ENCODE measurements at places on chromosomes 4 and X.

GRCh38 chr4:77193511-77194102 lies 36.6 kb downstream of the CCNG2 start:
- peak; percentile 18 for DNase-seq

DNA sequence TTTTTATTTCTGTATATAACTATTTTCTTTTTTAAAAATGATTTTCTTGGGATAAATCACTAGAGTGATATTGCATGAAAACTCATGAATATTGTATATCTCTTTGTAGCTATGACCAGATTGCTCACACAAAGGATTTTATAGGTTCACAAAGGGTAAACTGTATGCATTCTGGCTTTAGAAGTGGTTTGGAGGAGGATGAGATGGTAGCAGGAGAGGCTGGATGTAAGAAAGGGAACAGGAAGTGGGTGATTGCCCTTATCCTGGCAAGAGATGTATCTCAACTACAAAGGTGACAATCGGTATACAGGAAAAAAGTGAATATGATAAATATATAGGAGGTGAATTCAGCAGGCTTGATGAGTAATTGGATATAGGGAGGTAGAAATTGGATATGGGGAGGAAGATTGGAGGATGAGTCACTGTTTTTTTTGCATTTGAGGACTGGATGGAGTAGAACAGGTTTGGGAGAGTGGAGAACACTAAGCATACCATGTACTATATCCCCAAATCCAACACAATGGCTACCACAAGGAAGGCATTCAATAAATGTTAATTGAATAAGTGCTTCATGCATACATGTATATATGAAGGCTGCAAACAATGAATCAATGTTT lies 9.9 kb downstream of the FGG start:
- DNase-seq: no peak

- DNase-seq: no peak
Observed at GRCh38 chrX:68462197-68462596, 28.9 kb upstream of the OPHN1 start.

DNA sequence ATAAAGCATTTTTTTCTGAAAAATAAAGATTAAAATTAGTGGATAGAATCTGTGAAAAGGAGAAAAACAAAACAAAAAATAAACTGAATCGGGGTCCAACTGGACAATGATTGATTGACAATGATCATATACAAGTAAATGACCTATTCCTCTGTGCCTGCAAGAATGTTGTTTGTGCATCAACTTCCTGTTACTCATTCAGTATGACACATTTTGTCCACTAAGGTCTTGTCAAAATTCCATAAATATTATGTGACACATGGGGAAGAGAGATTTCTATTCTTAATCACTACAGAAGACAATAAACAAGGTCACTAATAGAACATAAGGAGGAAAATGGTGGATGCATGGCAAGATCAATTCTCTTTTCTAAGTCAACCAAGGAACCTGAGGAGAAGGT lies 54.9 kb downstream of the F8 start:
- DNase-seq: no peak

DNA sequence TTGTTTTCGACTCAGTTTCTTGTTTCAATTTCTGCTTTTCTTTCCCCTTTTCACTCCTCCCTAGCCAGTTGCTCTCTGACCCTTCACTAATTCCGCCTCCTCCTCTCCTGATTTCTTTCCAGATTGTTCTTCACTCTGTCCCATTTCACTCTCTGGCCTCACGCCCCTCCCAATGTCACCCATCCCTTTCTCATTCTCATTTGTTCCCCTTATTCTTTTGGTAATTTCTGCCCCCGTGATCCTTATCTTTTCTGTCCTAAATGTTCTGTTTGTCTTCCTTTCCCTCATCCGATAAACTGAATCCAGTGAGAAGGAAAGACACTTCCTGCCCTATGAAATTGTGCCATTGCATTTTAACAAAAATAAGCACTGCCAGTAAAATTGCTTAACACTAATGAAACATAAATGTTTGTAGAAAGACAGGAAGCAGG lies 94.5 kb upstream of the RASGEF1B start:
- DNase-seq: no peak

DNA sequence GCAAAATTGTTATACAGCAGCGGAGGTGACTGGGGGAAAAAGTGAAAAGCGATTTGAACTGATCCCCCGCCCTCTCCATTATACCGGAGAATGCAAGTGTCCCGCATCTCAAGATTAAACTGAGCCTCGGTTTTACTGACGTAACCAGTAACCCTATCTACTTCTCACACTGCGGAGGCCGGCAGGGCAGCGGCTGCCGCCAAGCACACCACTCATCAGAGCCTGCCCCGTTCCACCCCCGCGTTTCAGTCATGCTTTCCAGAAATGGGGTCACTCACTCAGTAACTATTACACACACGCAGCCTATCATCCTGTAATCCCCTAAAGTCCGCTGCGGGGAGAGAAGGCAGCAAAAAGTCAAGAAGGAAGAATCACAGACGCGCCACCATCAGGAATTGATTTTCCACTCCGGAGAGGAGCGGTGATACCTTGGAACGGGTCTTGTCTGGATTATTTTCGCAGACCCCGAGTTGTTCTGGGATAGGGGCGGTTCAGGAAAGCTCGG lies 1.4 kb downstream of the RPS6KA3 start:
- DNase-seq: peak; percentile 20

GRCh38 chrX:45447331-45447730 lies 246.7 kb upstream of the DIPK2B start:
- DNase-seq: no peak

- DNase-seq: no peak
Observed at GRCh38 chrX:10090319-10090718, 66.5 kb upstream of the CLCN4 start.

DNA sequence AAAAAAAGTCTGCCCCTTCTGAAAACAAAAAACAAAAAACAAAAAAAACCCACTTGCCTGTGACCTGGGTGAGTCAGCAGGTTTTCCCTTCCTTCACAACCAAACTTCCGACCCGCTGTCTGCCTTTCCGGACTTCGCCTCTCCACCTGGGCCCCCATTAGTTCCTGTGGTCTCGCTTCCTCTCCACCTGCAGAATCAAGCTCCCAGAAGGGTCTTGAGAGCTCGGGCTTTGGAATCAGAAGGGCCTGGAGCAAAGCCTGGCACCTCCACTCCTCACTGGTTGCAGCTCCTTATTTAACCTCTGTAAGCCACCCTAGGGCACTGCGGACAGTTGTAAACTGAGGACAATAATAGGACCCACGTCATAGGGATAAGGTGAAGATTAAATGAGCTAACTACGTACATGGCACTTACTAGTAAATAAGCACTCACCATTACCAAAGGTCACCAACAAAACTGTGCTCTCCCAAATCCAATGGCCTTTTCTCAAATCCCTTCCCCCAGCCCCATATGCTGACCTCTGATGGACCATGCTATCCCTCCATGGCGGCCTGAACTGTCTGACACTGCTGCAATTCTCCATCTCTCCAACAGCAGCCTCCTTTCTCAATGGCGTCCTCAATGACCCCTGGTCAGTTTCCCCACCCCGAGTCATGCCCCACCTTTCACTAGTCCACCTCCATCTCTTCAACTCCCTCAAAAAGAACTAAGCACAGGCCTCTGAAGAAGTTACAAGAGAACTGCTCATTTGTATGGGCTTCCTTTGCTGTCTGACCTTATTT lies 64.2 kb downstream of the IRF2 start:
- no peak for DNase-seq

DNA sequence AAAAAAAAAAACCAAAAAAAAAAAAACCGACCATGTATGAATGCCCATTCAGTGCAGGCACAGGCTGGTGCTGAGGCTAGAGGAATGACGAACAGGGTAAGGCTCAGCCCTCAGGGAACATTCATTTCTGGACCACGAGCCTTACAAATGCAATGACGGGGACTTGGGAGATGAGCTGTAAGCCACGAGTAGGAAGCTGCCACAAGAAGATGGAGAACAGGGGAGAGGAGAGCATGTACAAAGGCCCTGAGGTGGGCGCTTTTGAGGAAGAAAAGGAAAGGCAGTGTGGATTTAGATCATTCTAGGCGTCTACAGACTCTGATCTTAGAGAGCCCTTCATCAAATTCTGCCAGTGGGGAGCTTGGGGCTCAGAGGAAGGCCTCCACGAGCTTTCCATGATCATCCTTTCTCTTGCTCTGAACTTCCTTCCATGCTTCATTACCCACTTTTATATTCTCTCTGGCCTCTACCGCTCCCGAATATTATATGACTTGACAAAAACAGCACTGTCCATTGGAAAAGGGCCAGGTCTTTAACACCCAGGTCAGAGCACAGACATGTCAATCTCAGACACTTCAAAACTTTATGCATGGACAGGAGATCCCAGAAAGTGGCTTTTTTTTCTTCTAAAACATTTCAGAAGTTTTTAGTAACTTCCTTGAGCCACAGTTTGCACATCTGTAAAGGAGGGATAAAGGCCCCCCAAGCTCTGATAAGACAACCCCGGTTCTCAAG lies 3.3 kb upstream of the ZNF518B start:
- no peak for DNase-seq

DNA sequence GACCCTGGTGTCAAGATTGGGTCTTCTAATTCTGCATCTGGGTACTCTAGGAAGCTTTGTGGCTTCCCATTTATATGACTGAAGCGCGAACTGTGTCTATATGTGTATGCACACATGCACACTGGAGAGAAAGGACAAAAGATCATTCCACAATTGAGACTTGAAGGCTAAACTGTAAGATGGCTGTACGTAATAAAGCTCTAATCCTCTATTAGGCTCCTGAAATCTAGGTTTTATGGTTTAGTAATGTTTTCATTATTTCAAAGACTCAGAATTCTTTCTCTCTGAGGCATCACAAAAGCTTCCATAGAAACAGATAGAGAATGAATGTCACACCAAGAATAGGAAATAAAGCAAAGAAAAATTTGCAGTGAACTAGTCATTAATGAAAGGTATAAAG lies 320.7 kb upstream of the FTHL17 start:
- DNase-seq: no peak

DNA sequence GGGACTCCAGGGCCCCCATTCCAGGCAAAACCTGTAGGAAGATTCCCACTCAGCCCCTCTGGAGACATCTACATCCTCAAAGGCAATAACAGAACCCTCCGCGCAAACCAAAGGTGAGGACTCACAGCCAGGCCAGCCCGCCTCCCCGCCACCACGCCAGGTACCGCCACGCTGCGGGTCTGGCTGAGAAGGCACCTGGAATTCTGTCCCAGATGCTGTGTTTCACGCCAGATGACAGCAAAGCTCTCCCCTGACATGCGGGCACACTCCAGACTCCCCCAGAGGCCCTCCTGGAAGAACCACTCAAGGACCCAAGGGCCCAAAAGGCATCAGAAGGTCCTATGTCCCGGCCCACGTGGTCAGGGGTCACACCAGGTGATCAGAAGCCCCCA lies 59.6 kb downstream of the FAM53A start:
- DNase-seq: no peak
